ENCODE measurements at places on chromosomes 2 and 18.

DNA sequence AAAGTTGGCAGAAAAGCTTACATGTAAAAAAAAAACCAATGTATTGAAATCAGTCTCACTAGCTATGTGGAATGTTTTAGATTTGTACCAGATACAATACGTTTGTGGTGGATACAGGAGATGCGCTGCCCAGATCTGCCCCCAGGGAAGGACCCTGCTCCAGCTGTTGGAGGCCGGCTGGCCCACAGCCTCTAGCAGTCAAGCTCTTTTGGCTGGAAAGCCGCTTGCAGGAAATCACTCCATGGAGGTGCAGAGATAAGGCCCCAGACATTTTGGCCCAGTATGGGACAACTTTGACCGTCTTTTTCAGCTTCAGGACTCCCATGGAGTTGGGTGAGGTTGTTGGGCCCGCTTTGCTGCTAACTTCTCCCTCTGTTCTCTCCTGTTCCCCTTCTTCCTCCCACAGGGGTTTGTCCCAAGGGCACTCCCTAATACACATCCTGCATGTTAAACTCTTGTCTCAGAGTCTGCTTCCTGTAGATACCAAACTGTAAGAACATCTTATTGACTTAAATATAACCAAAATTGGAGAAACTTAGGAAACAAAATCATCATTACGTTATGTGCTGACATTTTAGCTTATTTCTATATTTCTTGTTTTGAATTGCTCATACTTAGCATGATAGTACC is 1.7 kb upstream of the QPCT start:
- no peak for DNase-seq

GRCh38 chr2:29560030-29560429 is 361.4 kb downstream of the ALK start:
- DNase-seq: no peak

GRCh38 chr2:206988884-206989283 is 49.6 kb downstream of the CPO start:
- DNase-seq: no peak

GRCh38 chr2:11835403-11835802 is 89.0 kb downstream of the LPIN1 start:
- no peak for DNase-seq

DNA sequence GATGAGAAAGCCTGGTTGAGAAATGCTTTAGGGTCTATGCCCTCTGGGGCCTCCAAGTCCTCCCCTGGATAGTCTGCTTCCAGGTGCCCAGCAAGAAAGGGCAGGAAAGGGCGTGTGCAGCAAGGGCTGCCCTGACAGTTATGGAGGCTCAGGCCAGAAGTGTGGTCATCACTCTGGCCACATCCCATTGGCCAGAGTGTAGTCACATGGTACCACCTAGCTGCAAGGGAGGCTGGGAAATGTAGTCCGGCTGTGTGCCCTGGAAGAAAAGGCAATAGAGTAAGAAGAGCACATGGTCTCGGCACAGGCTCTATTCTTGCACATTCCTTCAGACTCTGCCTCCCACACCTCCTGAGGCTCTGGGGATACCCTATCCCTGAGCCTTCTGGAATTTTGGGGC is 35.7 kb downstream of the ODC1 start:
- DNase-seq: no peak

- DNase-seq: no peak
Observed at GRCh38 chr18:46152808-46153617, 48.8 kb downstream of the HAUS1 start.

DNA sequence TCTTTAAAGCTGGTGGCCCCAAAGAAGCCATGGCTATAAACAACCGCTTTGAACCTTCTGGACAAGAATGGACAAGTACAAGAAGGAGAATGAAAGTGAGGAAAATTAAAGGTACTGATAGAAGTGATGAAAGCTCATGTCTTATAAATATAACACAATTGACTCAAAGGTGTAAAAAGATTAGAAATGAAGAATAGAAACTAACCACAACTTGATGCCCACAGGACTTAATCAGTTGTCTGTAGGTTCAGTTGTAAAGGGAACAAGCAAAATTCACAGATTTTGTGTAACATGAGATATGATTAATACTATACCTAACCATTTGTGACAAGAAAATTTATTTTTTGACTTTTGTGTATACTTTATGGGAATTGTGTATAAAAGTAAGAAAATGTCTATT is 135.7 kb downstream of the NUP35 start:
- no peak for DNase-seq

DNA sequence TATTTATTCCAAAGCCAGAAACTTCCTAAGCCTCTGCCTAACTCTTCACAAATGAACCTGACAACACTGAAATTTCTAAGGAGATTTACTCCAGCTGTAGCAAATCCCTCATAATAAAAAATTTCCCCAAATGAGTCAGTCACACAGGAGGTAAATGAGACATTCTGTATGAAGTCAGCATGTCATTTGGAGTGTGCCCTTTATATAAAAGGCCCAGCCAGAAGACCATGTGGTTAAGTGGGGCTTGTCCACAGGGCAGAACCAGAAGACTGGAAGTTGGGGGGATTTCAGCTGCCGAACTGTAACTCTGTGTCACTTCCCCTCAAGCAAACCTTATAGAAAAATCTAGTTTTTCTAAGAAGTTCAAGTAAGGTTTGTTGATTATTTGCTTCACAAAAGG is 30.2 kb downstream of the NRP2 start:
- DNase-seq: no peak

GRCh38 chr2:73110168-73111072 is 2.3 kb downstream of the RAB11FIP5 start:
- no peak for DNase-seq

- no peak for DNase-seq
Observed at GRCh38 chr2:62844311-62845090, 139.0 kb downstream of the EHBP1 start.

DNA sequence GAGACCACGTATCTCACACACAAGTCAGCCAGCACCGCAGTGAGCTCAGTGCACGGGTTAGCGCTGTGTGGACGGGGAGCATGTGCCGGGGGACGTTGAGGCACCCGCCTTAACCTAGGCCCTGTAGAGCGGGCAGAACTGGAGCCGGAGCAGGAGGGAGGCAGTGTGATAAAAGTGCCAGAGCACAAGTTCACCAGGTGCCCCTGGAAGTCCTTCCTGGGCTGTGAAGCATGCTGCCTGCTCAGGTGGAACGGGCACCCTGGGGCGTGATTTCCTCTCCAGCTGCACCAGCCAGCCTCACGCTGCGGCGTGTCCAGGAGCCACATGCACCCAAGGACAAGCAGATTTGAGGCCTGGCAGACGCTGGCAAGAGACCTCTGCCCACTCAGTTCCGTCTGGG is 50.3 kb downstream of the ITGB1BP1 start:
- DNase-seq: no peak

- no peak for DNase-seq
Observed at GRCh38 chr18:60404486-60405085, 32.0 kb upstream of the MC4R start.

GRCh38 chr18:2304378-2305175 is 266.7 kb downstream of the METTL4 start:
- no peak for DNase-seq

- DNase-seq: no peak
Observed at GRCh38 chr2:46356991-46357390, 59.8 kb downstream of the EPAS1 start.

DNA sequence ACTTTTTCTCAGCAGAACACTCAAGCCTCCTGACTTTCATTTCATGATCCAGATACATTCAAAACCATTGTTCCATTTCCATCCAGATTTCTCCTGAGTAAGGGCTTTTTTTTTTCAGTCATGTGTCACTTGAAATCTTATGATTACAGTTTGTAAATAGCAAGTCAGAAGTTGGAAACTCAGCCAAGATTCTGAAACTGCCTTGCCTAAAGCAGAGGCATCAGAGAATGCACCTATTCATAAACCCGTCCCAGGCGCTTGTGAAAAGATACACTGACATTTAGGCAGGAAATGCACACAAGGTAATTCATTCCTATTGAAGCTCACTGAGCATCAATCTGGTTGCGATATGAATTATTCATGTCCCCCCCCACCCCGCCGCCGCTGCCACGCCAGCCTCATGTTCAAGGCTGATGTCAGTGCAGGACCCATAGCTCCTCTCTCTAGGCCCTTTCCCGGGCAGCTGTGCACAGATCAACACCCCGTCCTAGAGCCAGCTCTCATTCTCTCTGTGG is 30.4 kb upstream of the MGAT4A start:
- no peak for DNase-seq

DNA sequence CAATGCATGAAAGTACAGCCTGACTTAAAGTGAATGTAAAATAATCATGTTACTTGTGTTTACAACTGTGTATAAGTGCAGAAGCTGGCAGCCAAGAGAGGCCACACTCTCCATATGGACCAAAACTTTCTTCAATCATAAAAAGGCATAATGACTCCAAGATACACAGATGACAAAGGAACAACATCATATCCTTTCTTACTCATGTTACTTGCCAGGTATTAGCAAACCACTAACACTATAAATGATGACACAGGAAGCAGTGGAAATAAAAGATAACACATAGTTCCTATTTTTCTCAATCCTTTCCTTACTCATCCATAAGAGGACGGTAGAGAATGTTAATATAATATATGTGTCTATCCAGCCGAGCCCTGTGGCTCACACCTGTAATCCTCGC is 400.0 kb upstream of the CDH2 start:
- DNase-seq: no peak

- DNase-seq: peak; percentile 95
Observed at GRCh38 chr2:169798718-169799592, at the start of gene SSB. Gene SSB, plus strand, starts transcription at chr2:169798871. Its CDS starts 2,090 bp downstream, at chr2:169800961.

DNA sequence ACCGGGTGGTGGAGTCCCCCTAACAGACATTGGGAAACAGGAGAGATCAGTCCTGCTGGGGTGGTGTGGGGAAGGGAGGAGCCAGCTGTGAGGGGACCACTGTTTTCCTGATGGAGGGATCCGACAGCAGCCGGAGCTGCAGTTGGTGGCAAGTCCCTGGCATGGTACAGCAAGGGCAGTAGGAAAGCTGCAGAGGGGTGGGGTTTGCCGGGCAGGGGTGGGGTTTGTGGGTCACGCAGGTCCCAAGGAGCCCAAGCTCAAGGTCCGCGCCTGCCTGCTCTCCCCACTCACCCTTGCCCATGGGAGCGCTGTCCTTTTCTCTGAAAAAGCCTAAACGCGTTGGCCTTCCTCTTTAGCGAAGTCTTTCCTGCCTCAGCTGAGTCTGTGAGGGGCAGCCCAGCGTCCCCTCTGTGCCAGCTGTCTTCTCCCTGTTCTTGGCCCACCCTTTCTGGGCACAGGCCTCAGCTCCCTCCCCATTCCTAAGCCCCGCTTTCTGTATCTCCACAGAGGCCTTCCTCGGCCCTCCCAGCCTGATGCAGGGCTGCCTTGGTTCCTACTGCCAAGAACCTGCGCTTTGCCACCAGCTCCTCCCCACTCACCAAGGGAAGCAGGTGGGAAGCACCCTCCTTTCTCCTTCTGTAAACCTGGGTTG is 29.3 kb upstream of the INHBB start:
- no peak for DNase-seq

DNA sequence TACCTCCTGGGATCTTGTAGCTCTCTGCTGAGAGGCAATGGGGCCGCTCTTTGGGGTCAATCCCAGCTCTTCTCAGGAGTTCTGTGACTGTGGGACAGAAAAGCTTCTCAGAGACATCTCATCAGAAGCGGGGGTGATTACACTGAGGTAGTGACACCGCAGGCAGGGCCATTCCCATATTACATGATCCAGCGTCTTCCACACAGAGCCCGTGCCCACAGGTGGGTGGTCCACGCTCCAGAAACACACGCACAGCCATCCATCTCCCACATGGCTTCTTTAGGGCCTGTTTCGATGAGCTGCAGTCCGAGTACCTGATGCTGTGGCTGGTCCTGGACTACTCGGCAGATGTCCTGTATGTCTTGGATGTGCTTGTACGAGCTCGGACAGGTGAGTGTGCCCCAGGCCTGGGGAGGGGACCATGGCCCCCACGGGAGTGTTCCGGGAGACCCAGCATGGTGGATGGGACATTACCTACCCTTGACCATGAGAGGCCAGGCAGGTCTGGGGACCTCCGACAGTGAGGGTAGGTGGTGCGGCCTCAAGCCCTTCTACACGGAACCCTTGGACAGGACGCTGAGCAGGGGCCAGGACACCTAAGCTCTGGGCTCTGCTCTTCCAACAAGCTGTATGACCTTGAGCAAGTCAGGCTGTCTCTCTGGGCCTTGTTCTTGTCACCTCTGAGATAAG is 45.5 kb downstream of the CNGA3 start:
- no peak for DNase-seq

- no peak for DNase-seq
Observed at GRCh38 chr2:203804070-203804469, 63.5 kb upstream of the CTLA4 start.

DNA sequence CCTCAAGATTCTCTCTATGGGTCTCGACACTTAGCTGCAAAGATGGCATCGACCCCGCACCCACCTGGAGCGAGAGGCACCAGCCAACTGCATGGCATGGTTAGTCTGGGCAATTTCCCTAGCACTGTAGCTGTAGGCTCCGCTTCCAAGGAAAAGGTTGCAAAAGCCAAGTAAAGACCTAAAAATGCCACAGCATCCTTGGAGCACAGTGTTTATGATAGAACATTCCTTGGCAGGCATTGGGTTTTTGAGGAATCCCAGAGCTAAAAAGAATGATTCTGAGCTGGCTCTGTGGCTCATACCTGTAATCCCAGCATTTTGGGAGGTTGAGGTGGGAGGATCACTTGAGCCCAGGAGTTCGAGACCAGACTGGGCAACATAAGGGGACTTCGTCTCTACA is 22.9 kb downstream of the QPCT start:
- DNase-seq: no peak

- DNase-seq: no peak
Observed at GRCh38 chr18:47772374-47773248, 157.8 kb downstream of the SMAD2 start.

DNA sequence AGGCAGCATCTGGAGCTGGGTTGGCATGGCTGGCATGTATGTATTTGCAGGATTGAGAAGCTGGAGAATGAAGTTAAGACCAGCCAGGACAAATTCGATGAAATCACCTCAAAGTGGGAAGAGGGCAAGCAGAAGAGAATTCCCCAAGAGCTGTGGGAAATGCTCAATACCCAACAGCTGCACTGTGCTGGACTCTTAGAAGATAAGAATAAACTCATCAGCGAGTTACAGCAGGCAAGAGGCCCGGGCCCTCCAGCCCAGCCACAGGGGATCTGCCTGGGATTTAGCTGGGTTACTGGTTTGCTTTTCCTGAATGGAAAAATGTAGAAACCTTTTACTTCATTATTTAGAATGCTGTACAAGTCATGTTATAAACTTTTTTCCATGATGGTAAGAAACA is 22.5 kb downstream of the DRC1 start:
- DNase-seq: no peak

GRCh38 chr2:213818436-213818835 is 534.2 kb downstream of the SPAG16 start:
- no peak for DNase-seq

GRCh38 chr18:13893418-13893760 is 21.9 kb downstream of the MC2R start:
- DNase-seq: no peak

- DNase-seq: no peak
Observed at GRCh38 chr2:222959358-222959757, 92.6 kb upstream of the KCNE4 start.

DNA sequence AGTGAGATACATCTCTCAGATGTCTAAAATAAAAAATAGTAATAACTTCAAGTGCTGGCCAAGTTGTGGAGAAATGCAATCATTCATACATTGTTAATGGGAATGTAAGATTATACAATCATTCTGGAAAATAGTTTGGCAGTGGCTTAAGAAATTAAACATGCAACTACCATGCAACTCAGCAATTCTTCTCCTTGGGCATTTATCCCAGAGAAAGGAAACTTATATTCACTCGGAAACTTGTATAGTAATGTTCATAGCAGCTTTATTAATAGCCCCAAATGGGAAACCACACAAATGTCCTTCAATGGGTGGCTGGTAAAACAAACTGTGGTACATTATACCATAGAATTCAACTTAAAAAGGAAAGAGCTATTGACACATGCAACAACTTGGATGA is 274.0 kb upstream of the SPRED2 start:
- no peak for DNase-seq

Measured in sigmoid colon (tissue), 7 donors.